OCI-LY7 (cell line): ENCODE measurements at places on chromosomes 5 and 9.

- no peak for DNase-seq
Measured at GRCh38 chr5:9020996-9021395, 524.9 kb downstream of the SEMA5A start.

- no peak for DNase-seq
Measured at GRCh38 chr9:14866200-14866749, 44.0 kb downstream of the FREM1 start.

DNA sequence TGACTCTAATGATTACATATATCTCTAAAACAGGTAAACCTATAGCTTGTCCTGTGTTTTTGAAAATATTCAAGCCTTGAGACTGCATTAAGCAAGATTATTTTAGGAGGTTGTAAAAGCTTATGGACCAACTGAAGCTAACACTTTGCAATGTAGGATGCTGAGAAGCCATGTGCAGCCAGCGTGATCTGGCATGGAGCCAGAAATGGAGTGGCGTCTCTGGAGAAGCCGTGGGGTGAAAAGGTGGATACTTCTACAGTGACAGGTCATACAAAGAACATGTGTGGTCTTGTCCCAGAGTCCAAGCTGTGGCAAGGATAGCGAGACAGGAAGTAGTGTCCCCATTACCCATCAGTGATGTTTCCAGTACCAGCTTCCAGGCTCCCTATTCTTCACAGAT is 100.8 kb upstream of the CD180 start:
- no peak for DNase-seq

GRCh38 chr5:144328494-144328893 is 157.8 kb downstream of the KCTD16 start:
- no peak for DNase-seq

DNA sequence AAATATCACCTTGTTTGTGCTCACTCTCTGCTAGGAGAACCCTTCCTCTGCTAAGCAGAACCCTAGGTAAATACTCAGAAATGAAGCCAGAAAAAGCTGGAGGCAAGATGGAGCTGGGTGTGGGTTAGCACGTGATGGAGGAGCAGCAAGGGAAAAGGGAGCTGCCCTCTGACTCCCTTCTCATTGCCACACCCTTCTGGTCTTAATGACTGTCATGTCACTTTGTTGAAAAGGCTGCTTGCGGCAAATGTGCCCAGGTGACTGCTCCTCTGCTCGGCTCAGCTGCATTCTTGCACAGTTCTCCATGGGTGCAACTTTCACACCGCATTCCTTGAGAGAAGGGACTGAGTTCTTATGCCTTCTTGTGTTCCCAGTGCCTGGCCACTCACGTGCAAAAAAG is 36.4 kb upstream of the TBC1D2 start:
- DNase-seq, result no peak

- no peak for DNase-seq
Measured at GRCh38 chr9:22645893-22646292, 199.3 kb downstream of the DMRTA1 start.

GRCh38 chr5:158384535-158385481 is 525.9 kb upstream of the CLINT1 start:
- DNase-seq, result no peak

GRCh38 chr5:136191304-136192014 is 1.5 kb downstream of the SMIM32 start:
- DNase-seq, result no peak

- no peak for DNase-seq
Measured at GRCh38 chr5:133827011-133827410, 141.4 kb downstream of the C5orf15 start.

DNA sequence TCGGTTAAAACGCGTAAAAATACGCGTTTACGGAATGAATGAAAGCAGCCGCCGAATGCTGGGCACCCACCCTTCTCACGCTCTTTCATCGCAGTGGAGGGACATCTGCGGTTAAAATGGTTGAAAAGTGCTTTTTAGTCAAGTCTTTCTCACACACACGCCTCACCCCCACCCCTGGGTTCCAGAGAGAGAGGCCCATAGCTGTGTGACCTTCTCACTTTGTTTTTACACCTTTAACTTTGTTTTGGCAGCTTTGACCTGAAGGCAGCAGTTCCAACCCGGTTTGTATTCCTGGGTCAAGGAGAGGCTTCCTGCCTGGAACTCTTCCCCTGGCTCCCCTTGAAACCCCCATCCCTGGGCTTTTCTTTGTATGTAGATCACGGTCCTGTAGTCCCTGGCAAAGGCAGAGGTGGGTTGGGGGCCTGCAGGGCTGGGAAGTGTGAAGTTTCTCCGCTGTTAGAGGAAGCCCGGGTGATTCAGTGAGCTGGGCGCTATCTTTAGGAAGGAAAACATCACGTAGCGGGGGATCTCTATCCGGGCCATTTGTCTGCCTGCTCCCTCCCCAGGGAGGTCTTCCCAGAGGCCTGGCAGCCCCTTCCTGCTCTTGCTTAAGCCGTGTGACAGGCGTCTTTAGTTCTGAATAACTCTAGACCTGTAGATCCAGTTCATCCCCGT is 29.6 kb downstream of the SPRY4 start:
- no peak for DNase-seq

DNA sequence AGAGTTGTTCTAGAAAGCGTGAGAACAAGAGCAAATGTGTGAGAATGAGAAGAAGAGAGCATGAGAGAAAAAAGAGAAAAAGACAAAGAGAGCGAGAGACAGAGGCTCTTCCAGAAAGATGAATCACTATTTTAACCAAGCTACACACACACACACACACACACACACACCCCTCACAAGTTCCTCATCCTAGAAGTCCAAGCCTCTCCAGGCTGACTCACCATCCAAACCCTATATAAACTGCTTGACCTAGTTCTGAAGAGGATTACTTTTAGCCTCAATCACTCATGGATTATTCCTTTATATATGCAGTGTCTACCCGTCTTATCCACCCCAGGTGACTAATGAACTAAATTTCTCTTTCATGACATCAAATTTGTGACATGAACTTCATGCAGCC is 37.6 kb downstream of the C9orf57 start:
- DNase-seq, result no peak

GRCh38 chr5:134184155-134185135 is 7.7 kb upstream of the SKP1 start:
- DNase-seq, result peak; percentile 76

DNA sequence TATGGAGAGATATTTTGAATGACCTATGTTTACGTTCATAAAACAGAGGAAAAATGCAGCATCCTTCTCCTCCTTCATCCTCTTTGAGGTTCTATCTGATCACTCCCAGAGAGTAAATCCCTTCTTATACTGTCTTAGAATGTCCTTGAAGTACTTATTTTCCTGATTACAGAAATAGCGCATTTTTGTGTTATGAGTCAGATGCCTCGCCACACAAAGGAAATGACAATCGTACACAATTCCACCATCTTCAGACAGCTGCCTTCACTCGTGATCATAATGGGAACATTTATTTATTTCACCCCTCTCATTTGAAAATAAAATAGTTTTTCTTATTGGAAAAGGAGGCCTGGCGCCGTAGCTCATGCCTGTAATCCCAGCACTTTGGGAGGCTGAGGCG is 2.4 kb upstream of the GLT6D1 start:
- no peak for DNase-seq

DNA sequence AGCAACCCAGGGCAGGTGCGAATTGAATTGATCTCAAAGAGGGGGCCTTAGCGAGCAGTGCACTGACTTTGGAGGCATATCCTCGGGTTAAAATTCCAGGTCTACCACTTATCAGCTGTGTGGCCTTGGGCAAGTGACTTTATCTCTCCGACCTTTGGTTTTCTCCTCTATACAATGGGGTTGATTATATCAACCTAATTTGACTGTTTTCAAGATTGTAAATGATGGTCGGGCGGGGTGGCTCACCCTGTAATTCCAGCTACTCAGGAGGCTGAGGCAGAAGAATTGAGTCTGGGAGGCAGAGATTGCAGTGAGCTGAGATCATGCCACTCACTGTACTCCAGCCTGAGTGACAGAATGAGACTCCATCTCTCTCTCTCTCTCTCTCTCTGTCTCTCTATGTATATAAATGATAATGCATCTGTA is 18.7 kb downstream of the SPRY4 start:
- DNase-seq, result no peak

DNA sequence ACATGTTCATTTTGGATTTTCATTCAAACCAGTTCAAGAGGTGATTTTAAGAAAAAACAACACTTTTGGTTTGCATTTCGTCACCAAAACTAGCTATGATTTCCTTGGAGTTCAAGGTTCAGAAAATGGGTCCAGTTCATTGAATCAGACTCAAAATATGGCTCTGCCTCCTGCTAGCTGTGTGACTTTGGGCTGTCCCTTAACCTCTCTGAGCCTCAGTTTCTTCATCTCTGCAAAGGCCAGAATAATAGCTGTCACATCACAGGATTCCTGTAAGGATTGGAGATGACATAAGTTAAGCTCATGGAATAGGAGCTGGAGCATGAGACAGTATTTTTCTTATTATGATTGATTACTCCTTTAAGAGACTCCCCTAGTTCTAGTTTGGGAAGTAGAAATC is 147.8 kb upstream of the SMIM23 start:
- no peak for DNase-seq

- no peak for DNase-seq
Measured at GRCh38 chr5:170112876-170113521, 7.3 kb downstream of the FOXI1 start.

- no peak for DNase-seq
Measured at GRCh38 chr5:115962239-115962564, at the start of gene LVRN. Gene LVRN (plus strand): TSS chr5:115962475. CDS start chr5:115962618, 143 bp downstream.

GRCh38 chr5:12795333-12795663 is 891.1 kb upstream of the CTNND2 start:
- no peak for DNase-seq

DNA sequence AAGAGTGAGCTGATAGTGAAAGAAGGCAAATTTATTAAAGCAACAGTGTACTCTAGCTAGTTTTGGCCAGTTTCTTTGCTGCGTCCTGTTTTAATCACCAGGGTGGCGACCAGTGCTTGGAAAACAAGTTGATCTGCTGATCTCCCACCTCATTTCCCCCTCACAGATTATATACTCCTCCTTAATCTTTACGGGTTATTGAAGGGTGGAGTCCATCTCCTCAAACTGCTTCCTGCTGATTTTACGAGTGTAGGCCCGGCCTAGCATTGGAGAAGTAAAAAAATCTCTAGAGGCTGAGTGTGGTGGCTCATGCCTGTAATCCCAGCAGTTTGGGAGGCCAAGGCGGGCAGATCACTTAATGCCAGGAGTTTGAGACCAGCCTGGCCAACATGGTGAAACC is 14.0 kb upstream of the CFAP95 start:
- DNase-seq, result no peak

DNA sequence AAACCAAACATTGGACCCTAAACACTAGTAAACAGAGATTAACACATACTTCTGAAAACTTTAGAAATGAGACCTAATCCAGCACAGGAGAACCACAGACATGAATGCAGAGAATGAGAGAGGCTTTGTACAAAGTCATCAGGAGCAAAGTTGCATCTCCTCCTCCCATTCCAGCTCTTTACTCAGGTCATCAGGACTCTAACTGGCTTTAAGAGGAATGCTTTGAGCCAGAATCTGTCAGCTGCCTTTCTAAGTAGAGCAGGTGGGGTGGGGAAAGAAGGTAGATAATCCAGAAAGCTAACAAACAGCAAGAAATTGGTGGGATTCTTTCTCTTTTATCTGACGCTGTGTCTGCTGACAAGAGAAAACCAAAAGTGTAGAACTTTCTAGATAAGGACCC is 582.7 kb upstream of the DMAC1 start:
- no peak for DNase-seq

GRCh38 chr5:115274584-115274983 is 11.9 kb upstream of the PGGT1B start:
- DNase-seq, result no peak

- peak; percentile 20 for DNase-seq
Measured at GRCh38 chr5:125634216-125634835, 788.9 kb upstream of the GRAMD2B start.

- DNase-seq, result no peak
Measured at GRCh38 chr5:180059326-180059725, 12.2 kb downstream of the RNF130 start.

GRCh38 chr9:37719526-37719925 is 34.1 kb upstream of the TRMT10B start:
- no peak for DNase-seq

DNA sequence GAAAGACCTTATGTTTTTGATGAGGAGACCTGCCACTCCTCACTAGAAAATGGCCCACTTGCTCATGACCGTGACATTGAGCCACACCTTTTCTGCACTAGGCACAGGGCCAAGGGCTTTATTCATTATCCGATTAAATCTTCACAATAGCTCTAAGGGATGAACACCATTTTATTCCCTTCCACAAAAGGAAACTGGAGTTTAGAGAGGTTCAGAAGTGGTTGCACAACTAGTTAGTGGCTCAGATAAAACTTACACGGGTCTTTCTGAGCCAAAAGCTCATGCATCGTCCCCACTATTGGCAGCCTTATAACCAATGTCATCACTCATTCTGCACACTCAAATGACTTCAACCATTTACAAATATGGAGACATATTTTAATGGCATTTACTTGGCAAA is 39.4 kb downstream of the SUSD1 start:
- no peak for DNase-seq

DNA sequence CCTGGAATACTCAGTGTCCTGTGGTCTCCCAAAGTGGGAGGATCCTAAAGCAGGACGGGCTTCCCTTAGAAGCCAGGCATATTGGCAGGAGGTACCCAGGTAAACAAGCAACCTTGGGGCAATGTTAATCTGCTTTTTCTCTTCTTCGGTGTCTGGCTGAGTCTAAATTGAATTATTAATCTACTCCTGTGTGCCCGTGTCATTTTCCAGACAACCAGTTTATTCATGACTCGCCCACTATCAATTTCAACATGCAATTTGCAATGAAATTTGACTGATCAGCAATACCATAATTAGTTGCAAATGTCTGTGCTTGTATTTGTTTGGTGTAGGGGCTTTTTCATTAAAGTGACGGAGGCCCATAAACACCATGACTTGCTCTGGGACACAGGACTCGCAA is 32.9 kb upstream of the JADE2 start:
- DNase-seq, result no peak

GRCh38 chr5:35819668-35820067 is 37.0 kb upstream of the IL7R start:
- no peak for DNase-seq

GRCh38 chr5:166507810-166508425 is 1783.5 kb upstream of the WWC1 start:
- DNase-seq, result no peak
